ENCODE measurements at places on chromosomes 3 and 15.
A peak's percentile ranks its signal among the peaks of the same experiment; 100 is the strongest.

- DNase-seq = no peak
These were observed 212.5 kb upstream of the FEZF2 start for GRCh38 chr3:62585861-62586260.

DNA sequence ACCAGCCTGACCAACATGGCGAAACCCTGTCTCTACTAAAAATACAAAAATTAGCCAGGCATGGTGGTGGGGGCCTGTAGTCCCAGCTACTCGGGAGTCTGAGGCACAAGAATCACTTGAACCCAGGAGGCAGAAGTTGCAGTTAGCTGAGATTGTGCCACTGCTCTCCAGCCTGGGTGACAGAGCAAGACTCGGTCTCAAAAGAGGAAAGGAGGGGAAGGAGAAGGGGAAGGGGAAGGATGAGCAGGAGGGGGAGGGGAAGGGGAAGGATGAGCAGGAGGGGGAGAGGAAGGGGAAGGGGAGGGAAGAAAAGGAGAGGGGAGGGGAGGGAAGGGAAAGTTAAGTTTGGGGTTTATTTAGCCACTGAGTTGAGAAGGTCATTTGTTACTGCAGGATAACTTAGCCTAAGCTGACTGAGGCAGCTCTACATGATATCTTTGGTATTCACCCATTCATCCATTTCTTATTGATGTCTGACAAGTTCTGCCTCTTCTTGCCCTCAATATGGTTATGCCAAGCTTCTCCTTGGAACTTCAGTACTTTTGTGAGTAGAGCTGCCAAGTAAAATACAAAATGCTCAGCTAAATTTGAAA, 15.9 kb upstream of the ABHD2 start:
- no peak for DNase-seq

DNA sequence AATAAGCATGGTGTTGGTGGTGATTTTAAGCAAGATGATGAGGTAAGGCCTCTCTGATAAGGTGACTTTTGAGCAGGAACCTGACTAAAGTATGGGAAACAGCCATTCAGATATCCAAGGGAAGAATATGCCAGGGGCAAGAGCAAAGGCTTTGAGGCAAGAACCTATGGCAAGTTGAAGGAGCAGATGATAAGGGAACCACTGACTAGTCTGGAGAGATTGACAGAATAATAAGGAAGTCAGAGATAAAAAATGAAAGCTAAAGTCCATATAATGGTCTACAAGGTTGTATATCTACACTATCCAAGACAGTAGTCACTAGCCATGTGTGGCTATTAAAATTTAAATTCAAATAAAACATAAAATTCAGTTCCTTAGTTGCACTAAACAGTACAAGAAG, 2.5 kb upstream of the C3orf38 start:
- DNase-seq = no peak

GRCh38 chr3:17399586-17399985, 342.8 kb downstream of the TBC1D5 start:
- DNase-seq = no peak

DNA sequence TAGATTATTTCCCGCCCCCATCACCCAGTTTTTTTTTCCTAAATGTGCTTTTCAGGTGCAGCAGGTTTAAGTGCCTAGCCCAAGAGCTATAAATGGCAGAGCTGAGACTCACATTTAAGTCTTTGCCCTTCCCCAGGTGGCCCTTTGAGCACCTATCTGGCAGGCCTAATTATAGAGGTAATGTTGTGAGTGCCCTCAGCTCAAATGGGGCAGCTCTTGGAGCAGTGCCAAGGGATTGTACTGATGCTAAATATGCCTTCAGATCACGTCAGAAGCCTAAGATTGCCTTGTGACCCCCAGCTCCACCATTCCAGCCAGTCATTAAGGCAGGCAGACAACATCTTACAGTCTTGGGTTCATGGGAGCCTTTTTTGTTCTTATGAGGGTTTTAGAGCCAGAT, 159.5 kb downstream of the RPLP1 start:
- no peak for DNase-seq

GRCh38 chr15:29862271-29862670, 40.0 kb upstream of the TJP1 start:
- no peak for DNase-seq

DNA sequence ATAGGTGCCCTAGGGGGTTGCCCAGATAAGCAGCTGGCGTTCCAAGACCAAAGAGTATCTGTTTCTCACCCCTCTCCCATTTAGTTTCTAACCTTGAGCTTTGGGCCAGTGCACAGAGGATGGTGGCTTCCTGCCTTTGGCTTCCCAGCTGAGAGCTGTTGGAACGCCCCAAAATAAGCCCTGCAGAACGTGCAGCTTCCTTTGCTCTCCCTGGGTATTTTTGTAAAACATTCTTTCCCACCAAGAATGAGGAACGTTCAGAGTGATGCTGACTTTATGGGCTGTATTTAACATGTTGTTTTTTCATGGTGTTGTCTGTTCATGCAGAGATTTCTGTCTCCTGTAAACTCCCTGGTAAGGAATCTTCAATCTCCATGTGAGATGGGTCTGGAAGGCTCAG, 63.8 kb downstream of the LPP start:
- DNase-seq = no peak

DNA sequence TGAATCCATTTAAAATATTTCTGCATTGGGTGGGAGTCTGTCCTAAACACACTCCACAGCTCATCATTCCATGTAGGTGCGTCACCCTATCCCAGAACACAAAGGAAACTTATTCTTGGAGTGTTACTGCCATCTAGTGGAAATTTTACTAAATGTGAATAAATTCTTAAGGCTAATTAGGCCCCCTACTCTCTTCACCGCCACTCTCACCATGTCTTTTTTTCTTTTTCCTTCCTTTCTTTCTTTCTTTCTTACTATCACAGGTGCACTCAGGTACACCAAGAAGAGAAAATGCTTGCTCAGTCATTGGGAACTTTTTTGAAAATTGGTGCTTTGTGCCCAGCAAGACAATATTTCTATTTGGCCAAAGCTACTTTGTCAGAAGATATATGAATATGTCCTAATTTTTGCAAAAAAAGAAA, 26.4 kb upstream of the ATP8B4 start:
- no peak for DNase-seq

- no peak for DNase-seq
These were observed 13.3 kb upstream of the LRRK1 start for GRCh38 chr15:100905850-100906249.

DNA sequence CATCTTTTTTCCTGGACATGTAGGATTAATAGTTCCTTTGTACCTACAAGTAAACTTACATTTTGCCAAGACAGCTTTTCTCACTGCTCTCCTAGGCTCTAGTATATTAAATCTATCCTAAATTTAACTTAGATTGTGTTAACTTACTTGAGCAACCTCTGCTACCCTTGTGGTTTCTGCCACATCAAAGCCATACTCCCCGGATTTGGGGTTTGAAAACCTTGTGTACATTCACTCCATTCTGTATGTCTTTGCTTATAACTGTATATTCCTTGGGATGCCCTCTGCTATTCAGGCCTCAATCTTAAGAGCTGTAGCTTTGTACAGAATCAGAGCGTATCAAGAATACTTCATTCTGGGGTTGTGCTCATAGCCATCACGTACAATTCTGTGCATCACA, 60.4 kb downstream of the ARIH1 start:
- DNase-seq = no peak

DNA sequence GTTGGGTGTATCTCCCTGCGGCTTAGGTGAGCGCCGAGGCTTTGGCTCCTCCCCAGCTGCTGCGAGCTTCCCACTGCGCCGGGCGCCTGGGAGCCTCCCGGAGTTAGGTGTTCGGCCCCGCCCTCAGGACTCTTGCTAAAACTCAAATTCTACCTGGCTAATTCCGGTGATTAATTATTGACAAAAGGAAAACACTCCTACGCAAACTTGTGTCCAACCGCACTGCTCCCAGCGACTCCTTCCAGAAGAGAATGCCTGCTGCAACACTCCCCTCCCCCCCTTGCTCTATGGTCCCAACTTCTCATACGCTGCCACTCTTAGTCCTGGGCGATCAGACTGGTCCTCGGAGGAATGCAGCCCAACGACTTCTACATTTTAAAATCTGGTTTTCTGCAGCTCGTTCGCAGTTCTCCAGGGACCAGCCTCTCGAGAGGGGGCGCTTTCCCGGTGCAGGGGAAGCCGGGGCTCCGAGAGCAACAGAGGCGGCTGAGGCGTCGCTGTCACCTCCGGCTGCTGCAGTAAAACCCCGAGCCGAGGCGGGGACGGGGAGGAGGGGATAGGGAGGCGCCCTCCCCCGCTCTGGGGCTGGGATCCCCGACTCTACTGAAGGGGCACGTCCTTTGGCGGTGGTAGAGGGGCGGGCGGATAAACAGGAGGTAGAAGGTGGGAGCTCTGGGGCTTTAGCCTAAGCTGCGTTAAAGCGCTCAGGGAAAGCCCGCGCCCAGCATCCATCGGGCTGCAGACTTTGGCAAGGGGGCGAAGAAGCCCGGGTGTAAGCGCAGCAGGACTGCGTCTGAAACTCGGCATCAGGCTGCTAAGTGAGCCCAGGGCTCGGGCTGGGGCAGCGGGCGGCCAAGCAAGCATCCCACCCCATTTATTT, at the start of gene SPTSSB:
SPTSSB (minus strand) TSS at position 77 of the 880 bp plus-strand sequence. CDS start 25,194 bp downstream, outside the sequence.
- peak; percentile 76 for DNase-seq

DNA sequence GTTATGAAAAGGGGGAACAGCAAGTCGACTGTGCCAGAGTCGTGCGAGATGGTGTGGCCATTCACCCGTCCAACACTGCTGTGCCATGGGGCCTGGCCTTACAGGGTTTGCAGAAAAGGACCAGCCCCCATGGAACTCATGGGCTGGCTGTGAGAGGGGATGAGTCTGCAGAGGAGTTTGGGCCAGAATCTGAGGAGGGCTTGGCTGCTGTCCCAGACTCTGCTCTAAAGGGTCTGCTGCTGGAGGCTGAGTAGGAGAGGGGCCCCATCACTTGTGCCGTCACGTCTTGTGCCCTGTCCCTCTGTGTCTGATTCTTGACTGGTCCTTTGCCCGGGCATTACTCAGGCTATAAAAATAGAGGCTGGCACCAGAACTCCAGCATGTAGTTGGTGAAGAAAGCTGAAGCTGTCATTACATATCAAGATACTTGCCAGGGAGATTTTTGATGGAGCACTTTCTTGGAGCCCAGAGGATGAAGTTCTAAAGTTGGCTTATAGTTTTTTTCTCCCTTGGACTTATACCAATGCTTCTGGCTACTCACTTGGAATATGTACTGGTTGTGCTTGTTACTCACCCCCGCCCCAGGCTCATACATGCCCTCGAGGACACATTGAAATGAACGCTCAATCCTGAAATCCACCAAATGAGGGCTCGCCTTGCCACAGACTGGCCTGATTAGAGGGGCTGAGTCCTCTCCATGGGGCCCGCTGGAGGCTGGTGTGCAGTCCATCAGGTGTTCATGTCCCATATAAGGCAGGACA, 10.2 kb downstream of the PXYLP1 start:
- no peak for DNase-seq

DNA sequence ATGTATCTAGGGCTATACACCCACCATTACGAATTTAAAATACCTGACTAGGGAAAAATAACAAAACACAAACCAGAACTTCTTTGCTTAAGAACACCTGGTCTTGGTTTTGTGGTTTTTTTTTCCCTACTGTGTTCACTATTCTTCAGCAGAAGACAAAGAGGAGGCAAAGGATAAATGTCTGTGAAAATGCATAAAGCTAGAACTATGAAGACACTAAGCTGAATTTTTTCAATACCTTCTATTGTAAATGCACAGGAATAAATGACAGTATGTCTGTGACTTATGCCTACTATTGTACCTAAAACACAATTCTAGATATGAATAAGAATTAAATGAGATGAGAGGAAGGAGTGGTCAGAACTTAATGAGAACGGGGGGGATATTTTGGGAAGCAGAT, 86.9 kb downstream of the TBL1XR1 start:
- no peak for DNase-seq

DNA sequence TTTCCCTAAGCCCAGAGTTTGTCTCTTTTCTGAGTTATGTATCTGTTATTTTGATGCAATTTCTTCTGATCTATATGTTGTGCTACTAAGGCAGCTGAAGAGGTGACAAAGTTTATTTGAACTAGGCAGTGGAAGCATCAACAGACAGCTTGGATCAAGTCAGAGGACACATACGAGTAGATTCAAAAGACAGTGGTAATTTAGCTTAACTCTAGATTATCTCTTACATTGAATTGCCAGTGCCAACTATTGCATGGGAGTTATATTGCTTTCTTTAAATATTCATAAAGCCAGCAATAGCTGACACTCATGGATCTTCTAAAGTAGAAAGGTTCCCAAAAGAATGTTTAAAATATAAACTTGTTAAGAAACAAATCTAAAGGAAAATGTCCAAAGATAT, 37.3 kb upstream of the CCDC66 start:
- no peak for DNase-seq

DNA sequence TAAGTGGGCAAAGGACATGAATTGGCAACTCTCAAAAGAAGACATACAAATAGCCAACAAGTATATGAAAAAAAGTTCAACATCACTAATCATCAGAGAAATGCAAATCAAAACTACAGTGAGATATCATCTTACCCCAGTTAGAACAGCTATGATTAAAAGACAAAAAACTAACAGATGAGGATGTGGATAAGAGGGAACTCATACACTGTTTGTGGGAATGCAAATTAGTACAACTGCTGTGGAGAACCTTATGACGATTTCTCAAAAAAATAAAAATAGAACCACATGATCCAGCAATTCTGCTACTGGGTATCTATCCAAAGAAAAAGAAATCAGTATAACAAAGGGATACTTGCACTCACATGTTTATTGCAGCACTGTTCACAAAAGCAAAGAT, 28.6 kb downstream of the NEK10 start:
- no peak for DNase-seq

- no peak for DNase-seq
These were observed 243.2 kb upstream of the VEPH1 start for GRCh38 chr3:157746391-157746790.

- DNase-seq = no peak
These were observed 85.0 kb upstream of the CBLB start for GRCh38 chr3:105953831-105954230.

DNA sequence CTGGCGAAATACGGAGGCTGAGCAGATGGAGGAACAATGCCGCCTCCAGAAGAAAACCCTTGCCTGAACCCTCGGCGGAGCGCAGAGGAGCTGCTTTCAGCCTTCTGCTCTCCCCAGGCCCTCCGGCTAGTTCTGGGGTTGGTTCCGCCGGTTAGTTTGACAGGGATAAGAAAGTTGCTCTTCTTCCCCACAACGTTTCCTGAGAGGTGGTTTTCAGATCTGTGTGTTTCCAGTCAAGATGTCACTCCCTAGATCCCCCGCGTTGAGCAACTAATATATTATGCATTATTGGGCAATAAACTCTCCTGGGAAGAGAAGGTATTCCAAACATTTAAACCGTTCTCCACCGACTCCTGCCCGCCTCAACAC, 551 bp downstream of the NLGN1 start:
- peak; percentile 15 for DNase-seq

DNA sequence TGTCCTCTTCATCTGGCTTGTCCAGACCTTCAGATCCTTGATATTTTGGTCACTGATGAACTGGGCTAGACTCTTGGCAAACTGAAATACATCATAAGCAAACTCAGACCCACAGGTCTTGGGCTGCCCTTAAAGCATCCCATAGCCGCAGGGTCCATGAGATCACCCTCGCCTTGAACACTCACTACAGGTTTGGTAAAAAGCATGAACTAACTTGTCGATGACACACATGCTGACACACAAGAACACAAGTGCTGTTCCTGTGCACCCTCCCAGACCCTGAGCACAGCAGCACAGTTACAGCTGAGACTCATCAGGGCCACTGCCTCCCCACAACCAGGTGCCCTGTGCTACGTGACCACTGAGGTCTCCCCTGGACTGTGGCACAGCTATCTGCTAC, 21.0 kb downstream of the PFKFB4 start:
- no peak for DNase-seq
